ENCODE measurements at places on chromosomes 16 and 17.
A peak's percentile ranks its signal among the peaks of the same experiment; 100 is the strongest.

- DNase-seq = no peak
Measured at GRCh38 chr16:1443403-1443973, 868 bp downstream of the CCDC154 start.

DNA sequence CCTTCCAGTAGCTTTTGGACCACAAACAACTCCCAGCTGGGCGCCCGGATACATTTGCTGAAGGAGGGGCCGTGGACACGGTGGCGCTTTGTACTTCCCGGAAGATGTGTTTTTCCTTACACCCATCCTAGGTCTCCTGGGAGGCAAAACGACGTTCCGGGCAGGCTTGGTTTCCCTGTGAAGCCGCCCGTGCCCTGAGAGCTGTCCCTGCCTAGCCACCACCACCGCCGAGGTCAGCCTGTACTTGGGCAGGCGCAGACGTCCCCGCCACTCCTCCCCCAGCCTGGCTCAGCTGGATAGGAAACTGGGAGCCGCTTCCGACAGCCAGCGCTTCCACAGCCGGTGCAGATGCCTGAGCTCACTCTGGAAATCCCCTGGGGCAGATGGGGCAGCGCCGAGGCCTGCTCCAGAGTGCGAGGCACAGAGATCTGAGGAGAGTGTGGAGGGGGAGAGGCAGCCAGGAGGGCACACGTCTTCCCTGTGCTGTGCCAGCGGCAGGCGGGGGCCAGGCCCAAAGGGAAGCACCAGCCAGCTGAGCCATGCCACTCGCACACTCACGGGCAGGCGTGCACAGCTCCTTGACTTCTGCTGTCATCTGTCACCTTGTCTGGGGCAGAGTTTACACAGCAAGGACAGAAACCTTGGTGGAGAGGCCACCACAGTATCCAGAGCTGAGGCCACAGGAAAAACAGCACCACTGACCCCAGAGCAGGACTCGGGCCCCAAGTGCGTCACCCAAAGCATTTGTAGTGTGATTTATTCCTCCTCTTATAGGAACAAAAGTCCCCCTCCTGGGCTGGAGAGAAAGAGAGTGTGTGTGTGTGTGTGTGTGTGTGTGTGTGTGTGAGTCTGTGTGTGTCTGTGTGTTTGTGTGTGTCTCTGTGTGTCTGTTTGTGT is 3.0 kb downstream of the RHBDF2 start:
- no peak for DNase-seq

DNA sequence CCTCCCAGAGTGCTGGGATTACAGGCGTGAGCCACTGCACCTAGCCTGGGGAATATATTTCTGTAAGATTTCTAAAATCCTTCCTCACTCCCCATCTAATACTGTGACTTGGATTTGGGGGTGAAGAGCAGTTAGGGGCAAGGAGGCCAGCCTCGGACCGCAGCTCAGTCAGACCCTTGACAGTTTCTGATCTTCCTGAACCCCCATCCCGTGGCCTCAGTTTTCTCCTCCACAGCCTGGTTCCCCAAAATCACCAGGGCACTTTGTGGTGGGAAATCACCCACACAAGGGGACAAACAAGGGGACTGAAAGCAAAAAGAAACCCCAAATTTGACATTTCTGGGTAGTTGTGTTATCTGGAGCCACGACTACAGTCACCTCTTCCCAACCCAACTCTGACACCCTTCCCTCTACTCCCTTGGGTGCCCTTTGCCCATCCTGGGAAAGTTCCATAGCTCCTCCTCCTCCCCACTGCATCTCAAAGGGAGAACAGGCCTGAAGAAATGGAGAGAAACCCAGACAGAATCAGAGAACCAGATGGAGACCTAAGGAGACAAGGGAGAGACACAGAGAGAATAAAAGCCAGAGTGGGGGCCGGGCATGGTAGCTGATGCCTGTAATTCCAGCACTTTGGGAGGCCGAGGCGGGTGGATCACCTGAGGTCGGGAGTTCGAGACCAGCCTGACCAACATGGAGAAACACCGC is 2.8 kb upstream of the STAT5A start:
- DNase-seq = no peak

- DNase-seq = no peak
Measured at GRCh38 chr16:15966836-15967546, 17.6 kb downstream of the ABCC1 start.

DNA sequence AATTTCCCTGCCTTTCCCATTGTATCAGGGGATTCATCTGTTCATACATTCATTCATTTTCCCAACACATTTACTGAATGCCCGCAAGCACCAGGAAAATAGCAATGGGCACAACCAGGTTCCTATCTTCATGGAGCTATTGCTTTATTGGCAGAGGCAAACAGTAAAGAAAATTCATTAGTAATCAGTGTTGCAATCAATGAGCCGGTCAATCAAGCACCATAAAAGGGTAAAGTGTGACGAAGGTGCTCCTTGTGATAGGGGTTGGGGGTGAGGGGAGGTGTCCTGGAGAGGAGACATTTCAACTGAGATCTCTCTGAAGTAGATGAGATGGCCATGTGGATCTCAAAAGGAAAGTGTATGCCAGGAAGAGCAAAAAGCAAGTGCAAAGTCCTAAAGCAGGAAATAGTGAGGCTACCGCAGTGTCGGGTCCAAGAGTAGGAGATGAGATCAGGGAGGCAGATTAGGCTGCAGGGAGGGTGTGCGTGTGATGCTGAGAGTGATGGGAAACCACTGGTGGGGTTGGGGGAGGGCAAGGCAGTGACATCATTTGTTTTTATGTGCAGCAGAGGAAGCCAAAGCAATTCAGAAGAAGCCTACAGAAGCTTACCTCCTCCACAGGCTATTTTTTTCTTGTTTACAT is 28.4 kb downstream of the CDH13 start:
- DNase-seq = peak; percentile 10

GRCh38 chr17:67215991-67216421 is 29.0 kb downstream of the HELZ start:
- DNase-seq = no peak

DNA sequence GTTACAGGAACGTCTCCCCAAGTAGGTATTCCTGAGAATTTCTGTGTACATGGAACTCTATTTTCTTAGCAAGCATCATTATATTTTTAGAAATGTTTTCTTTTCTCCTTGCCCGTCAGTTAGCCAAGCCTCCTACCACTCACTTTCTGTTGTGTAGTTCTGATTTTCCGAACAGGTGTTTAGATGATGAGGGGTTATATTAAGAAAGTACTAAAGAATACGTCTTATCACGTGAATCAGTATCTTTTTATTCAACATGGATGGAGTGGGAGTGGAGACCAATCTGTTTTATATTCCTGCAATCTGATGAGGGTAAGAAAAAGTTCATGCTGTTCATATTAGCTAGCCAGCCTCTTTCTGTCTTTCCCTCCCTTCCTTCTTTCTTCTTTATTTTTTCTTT is 29.4 kb downstream of the MSI2 start:
- no peak for DNase-seq

DNA sequence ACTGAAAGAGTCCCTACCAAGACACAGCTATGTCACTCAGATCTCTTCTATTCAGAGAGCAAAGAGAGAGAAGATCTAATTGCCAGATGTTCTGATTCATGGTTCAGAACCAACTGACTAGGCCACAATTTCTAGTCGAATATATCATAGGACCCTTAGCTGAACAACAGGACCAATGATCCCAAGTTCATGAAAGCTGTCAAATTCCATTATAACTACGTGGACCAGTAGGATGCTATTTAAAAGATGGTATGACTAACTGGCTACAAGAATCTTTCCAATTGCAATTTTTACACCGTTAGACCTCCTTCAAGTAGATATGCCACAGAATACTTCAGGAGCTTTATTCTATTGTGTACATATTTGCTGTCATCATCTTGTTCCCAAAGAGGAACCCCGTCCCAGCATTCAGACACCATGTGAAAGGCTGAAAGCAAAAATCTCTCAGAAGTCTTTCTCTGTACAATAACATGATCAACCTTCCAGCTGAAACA is 26.0 kb downstream of the DCUN1D3 start:
- no peak for DNase-seq

DNA sequence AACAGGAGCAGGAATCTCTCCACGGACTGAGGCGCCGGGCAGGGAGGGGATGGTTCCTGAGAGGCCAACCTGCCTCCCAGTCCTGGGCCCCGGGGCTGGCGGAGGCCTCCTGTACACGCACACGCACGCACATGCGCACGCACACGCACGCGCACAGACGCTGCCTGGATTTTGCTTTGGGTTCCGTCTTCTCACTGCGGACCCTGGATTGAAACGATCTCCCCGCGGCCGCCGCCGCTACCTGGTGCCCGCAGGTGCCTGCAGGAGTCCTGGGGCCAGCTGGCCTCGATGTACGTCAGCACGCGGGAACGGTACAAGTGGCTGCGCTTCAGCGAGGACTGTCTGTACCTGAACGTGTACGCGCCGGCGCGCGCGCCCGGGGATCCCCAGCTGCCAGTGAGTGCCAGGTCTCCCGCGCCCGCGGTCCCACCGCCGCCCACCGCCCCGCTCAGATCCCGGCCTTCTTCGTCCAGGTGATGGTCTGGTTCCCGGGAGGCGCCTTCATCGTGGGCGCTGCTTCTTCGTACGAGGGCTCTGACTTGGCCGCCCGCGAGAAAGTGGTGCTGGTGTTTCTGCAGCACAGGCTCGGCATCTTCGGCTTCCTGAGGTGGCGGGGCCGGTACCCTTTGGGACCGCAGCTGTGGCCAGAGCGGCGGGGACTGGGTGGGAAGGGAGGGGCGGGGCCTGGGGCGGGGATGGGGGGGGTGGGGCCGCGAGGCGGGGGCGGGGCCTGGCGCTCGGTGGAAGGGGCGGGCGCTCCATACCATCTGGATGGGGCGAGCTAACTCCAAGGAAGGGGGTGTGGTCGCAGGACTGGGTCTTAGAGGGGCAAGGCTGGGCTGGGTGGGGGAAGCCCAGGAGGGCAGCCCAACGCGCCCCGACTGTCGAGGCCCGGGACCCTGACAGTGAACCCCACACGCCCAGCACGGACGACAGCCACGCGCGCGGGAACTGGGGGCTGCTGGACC is 12.3 kb downstream of the CES4A start:
- DNase-seq = peak; percentile 53

DNA sequence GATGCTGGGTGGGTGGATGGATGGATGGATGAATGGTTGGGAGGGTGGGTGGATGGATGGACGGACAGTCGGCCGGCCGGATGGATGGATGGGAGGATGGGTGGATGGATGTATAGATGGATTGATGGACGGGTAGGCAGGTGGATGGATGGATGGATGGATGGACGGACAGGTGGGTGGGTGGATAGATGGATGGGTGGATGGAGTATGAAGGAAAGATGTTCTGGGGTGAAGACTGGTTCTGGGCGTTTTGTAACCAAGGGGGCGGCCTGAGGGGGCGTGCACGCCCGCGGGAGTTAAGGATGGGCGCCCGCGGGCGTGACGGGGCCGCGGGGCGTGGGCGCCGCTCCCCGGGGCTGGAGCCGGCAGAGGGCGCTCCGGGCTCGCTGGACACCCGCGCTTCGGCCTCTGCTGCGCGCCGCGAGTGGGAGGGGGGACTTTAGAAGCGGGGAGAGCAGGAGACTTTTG is at the start of gene NECAB2:
NECAB2 (plus strand) TSS at position 407 of the 468 bp plus-strand sequence. CDS start 405 bp downstream, outside the sequence.
- DNase-seq = no peak
